ENCODE measurements at places on chromosomes 2 and 18.

GRCh38 chr2:25701801-25702200 is 28.4 kb upstream of the DTNB start:
- H3K4me1 ChIP-seq = no peaks in the 10 kb centered on the region
- no peaks in the 10 kb centered on the region for H3K36me3 ChIP-seq
- no peaks in the 10 kb centered on the region for H3K27me3 ChIP-seq
- no peak overlapping the region for H3K4me3 ChIP-seq
- no peak for DNase-seq
- no peak overlapping the region for H3K27ac ChIP-seq

DNA sequence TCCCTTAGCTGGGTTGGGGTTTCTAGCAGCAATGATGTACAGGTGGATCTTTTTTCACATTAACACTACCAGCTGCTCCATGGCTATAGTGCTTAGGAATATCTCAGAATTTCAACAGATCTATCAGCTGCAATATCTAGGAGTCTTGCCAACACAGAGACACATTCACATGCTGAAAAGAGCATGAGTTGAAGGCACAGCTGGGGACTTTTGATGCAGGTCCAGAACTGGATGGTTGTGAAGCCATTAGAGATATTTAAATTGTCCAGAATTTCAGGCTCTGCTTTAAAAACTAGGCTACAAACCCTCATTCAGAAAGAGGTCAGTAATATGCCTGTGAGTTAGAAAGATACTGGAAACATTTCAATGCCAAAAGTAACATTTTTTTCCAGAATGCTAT is 122.2 kb upstream of the CCDC195 start:
- no peaks in the 10 kb centered on the region for H3K36me3 ChIP-seq
- DNase-seq = no peak
- H3K27me3 ChIP-seq = no peaks in the 10 kb centered on the region
- H3K4me1 ChIP-seq = no peaks in the 10 kb centered on the region
- no peak overlapping the region for H3K27ac ChIP-seq
- H3K4me3 ChIP-seq = no peak overlapping the region

DNA sequence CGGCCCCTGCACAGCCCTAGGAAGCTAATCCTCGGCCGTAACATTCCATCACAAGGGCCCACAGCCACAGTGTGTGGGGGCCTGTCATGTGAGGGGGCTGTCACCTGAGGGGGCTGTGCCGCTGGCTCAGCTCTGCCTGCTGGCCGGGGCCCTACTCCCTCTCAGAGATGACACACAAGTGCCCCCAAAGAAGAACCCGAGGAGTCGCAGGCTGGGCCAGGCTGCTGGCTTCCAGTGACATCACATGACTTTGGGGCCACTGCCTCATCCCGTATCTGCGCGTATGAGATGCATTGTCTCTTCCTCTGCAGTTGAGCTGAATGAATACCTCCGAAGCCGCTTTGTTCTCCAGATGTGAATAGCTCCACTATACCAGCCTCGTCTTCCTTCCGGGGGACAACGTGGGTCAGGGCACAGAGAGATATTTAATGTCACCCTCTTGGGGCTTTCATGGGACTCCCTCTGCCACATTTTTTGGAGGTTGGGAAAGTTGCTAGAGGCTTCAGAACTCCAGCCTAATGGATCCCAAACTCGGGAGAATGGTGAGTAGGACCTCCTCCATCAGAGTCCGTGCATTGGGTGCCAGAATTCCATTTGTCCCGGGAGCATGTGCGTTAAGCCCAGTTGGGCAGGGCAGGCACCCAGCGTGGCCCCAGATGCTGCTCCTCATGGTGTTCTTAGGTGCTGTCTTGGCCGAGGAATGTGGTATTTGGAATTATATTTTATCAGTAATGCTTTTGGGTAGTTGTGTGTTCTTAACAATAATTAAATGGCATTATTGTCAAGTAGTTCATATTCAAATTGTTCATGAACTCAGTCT is at the start of gene CNDP1:
CNDP1 (plus strand) TSS at position 351 of the 820 bp plus-strand sequence; CDS start at position 519, 168 bp downstream.
- H3K36me3 ChIP-seq = no peaks in the 10 kb centered on the region
- DNase-seq = no peak
- H3K4me1 ChIP-seq = no peaks in the 10 kb centered on the region
- no peaks in the 10 kb centered on the region for H3K27me3 ChIP-seq

- no peaks in the 10 kb centered on the region for H3K27me3 ChIP-seq
- no peaks in the 10 kb centered on the region for H3K36me3 ChIP-seq
- H3K27ac ChIP-seq = no peak overlapping the region
- DNase-seq = no peak
- H3K4me3 ChIP-seq = no peak overlapping the region
Measured at GRCh38 chr18:7766817-7767216, 199.7 kb downstream of the PTPRM start.

GRCh38 chr2:57881998-57882888 is 164.4 kb upstream of the VRK2 start:
- DNase-seq = no peak
- no peak overlapping the region for H3K4me3 ChIP-seq
- H3K27me3 ChIP-seq = no peaks in the 10 kb centered on the region
- H3K36me3 ChIP-seq = no peaks in the 10 kb centered on the region
- H3K27ac ChIP-seq = no peak overlapping the region

- DNase-seq = no peak
- H3K36me3 ChIP-seq = no peaks in the 10 kb centered on the region
- no peak overlapping the region for H3K4me3 ChIP-seq
- no peaks in the 10 kb centered on the region for H3K27me3 ChIP-seq
Measured at GRCh38 chr2:595141-595815, 81.9 kb downstream of the TMEM18 start.
